ENCODE measurements at places on chromosomes 1 and 21. TPM values are rescaled to one million over a fixed set of nuclear protein-coding genes. Genes with fewer than 3 reads are reported as not detected.

Gene S100A4
- total RNA-seq, result 21.1 TPM

Gene SLAMF6
- 0.11 TPM for total RNA-seq

Gene CHI3L2
- total RNA-seq, result 0.94 TPM

GRCh38 chr1:230144010-230144614 lies 77.1 kb downstream of the GALNT2 start:
- no peak for DNase-seq

Gene MIXL1
- total RNA-seq, result 0.22 TPM

DNA sequence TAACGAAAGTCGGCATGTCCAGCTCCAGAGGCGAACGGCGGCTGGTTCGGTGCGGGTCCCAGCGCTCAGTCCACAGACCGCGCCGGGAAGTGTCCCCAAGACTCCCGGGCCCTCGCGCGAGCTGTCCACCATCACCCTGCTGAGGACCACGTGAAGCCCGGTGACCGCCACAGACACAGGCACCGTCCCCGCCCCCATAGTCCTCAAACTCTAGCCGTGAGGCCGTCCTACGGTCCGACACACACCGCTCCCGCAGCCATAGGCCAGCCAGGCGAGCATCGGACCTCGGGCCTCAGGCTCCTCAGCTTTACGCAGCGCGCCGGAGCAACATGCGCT lies 535 bp downstream of the SETD4 start:
- DNase-seq, result no peak

- no peak for DNase-seq
Measured at GRCh38 chr1:37746806-37747205, 18.1 kb downstream of the EPHA10 start.

- no peak for DNase-seq
Measured at GRCh38 chr1:37325010-37325409, 149.4 kb upstream of the ZC3H12A start.

Gene CTSK
- 153 TPM for total RNA-seq

GRCh38 chr1:244447024-244447423 lies 4.7 kb downstream of the ADSS2 start:
- no peak for DNase-seq

DNA sequence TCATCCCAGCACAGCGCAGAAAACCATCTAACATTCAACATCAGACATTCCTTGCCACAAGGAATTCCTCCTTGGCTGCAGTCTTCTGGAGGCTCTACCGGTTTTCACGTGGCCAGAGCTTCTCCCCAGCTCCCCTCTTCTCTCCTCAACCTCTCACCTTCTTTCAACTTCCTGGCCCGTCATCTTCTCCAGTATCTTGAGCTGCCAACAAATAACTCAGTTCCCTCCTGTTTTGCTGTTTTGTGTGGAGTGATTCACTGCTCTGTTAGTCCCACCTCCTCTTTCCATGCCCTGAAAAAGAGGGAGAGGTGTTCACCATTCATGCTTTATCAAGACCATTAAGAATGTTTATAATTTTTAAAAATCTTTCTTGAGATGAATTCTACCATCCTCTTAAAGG lies 32.6 kb downstream of the PIGM start:
- DNase-seq, result no peak

Gene PDZK1
- 10.2 TPM for total RNA-seq

GRCh38 chr1:54547601-54548388 lies at the start of gene ACOT11:
Gene ACOT11 (plus strand): TSS chr1:54548228. CDS start chr1:54548310, 82 bp downstream.
- DNase-seq, result peak; percentile 91

DNA sequence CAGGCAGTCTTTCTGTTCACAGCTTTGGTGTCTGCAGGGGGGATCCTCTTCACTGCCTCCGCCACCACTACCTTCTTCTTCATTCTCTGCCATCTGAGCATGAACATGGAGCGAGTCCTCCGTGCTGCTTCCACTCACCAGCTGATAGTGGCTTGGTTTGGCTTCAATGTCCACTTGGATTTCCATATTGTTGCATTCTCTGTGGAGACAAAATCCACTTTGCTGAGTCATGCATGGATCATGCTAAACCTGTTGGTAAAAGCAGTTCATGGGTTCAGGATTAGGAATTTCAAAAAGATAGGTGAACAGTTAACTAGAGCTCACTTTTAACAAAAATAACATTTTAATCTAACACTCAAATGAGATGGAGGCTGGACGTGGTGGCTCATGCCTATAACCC lies 27.5 kb downstream of the RNF19B start:
- no peak for DNase-seq

Gene RHBDL2
- total RNA-seq, result 0.69 TPM

Gene PLPPR4
- total RNA-seq, result 70.7 TPM

DNA sequence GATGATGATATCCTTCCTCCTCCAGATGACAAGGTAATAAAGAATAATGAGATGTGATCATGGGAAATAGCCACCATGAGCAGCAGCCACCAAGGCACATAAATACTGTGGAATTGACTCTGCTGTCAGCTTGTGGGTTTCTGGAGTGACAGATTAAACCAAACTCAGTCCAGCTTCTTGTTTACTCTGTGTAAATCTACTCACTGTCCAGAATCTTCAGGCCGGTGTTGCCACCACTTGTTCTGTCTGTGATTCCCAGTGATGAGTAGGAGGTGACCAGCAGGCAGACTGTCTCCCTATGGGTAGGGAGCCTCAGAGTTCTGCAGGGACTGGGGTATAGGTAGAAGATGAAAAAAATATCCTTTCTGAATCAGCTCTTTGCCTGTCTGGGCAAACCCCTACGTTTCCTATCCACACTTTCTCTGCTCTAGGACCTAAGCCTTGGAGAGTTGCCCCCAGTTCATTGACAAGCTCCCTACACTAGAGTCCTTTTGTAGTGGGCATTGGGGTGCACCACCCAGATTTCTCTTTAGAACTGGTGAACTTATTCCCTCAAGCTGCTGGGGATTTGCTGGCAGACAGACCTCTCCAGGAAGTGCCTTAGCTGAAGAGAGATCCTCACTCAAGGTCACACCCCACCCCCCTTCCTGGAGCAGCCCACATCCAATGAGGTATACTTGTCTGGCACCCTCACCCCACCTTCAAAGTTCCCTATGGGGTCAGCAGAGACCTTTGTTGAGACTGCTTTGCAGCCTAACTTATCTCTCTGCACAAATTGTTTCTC lies 47.6 kb downstream of the ATP1A1 start:
- no peak for DNase-seq

Gene KRTAP12-2
- not detected for total RNA-seq

DNA sequence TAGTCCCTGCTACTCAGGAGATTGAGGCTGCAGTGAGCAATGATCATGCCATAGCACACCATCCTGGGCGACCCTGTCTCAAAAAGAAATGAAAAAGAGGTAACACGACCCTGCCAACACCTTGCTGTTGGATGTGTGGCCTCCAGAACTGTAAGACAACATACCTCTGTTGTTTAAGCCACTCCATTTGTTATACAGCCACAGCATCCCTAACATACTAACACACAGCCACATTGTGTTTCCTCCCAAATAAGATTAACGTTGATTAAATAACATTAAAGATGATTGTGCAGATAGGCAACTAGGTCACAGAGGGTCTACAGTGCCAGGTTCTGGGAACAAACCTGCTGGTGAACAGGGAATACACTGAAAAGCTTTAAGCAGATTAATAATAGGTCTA lies 170.4 kb downstream of the RERE start:
- no peak for DNase-seq

Gene KCNQ4
- 1.7 TPM for total RNA-seq

DNA sequence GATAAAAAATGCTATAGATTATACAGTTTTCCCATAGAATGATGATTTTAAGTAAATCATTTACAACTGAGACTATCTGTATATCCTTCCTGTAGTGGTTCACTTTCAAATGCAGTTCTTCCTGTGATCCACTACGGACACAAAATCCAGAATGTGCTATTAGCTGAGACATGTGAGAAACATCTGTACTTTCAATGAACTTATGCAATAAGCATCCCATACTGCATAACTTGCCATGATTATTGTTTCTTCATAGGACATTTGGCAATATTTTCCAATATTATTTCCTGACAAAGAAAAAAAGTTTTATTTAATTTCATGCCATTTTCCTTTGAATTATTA lies 83.5 kb upstream of the PRDX6 start:
- DNase-seq, result no peak

DNA sequence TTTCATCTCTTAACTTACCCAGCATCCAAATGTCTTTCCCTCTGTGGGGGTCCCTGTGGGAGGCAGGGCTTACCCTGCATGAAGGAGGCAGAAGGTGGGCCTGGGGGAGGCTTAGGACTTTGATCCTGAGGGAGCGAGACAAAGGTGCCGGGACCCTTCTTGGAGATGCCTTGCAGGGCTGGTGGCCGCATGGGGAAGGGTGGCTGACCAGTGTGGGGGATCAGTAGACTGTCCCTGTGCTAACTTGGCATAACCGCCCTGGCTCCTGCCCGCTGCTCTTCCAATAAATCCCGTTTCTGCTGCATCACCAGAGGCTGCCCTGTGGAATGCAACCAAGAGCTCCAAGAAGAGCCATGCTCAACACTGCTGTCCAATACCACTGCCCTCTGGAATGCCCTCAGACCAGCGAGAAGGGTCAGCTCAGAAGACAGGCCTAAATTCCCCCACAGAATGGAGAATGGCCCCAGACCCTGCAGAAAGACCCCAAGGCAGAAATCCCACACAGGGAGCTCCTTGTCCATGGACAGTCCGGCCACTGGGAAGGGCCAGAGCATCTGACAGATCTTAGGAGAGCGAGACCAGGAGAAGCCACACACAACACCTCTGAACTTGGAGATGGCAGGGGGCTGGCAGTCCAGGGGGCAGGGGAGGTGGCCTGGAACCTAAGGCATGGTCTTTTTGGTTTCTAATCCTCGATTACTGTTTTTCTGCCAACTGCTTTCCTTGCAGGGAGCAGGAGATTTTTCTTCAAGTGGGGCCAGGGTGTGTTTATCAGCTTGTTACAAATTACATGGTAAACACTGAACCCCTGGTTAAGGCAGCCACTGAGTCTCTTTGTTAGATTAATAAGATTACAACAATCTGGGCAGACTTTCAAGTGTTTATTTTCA lies 46.7 kb upstream of the DMRTB1 start:
- DNase-seq, result no peak

Gene THEM5
- total RNA-seq, result not detected

Gene MCL1
- 185 TPM for total RNA-seq

Gene KCNH1
- total RNA-seq, result 8.6 TPM
